Hematopoietic multipotent progenitor cell treated with erythropoietin and hydrocortisone succinate and interleukin-3 and kit ligand, for 6 days (in vitro differentiated cells): ENCODE measurements at places on chromosomes 2 and 18.

GRCh38 chr2:233342301-233342700, 12.0 kb upstream of the DGKD start:
- DNase-seq = no peak

GRCh38 chr18:48943736-48944527, 6.8 kb downstream of the SMAD7 start:
- DNase-seq = no peak

DNA sequence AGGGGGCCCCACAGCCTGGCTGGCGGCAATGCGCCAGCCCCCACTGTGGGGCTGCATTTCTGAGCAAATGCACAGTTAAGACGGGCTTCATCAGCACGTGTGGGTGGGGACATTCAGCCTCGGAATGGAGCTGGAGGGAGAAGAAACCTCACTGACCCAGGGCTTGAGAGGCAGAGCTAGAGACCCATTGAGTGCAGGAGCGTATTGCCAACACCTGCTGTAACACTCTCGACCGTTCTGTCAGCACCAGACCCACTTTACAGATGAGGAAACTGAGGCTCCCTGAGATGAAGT, 200.9 kb upstream of the RAB6C start:
- no peak for DNase-seq

DNA sequence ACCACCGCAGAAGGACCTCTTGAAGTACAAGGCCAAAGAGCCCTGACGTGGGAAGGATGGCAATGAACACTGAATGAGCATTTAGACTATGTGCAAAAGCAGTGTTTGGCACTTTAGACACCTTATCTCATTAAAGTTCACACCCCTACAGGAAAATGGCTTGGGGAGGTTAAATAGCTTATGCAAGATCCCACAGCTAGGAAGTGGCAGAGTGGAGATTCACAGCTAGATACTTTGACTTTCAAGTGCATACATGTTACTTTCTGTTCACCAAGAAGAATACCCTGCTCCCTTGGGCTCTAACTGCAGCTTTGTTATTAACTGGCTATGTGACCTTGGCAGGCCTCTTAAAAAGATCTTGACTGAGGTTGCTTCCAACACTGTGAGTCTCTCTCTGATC, 58.2 kb downstream of the ICOS start:
- DNase-seq = peak; percentile 12

DNA sequence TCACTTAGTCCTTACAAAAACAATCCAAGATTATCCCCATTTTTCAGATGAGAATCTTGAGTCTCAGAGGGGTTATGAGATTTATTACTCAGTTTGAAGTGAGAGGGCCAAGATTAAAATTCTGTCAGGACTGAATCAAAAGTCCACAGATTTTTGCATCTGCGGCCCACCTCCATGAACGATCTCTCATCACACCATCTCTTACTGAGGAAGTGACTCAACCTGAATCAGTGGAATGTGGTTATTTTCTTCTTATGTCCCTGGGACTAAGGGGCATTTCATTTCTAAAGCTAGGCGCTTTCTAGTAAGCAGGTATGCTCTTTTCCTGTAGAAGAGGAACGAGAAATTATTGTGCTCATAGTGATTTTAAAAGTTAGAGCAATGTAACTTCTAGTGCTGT, 360.3 kb upstream of the SPHKAP start:
- DNase-seq = no peak

GRCh38 chr2:200593905-200594304, 8.1 kb downstream of the AOX1 start:
- DNase-seq = no peak

DNA sequence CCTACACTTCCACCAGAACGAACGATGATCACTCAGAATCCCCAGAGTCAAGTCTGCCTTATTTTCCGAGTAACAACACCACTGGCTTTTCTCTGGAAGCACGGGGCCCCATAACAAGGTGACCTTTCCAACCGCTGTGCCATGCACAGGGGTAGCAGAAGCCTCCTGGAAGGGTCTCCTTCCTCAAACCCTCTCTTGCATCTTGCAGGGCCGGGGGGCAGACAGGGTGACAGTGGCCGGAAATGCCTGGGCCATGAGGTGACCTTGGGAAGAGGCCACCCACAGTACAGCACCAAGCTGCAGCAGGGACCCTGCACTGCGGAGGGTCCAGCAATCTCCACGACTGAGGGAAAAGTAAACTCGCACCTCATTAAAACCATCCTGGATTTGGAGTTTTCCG, 108.5 kb downstream of the PXDN start:
- DNase-seq = no peak

- no peak for DNase-seq
These were observed 107.5 kb downstream of the LIPG start for GRCh38 chr18:49669403-49669802.

- no peak for DNase-seq
These were observed 17.1 kb upstream of the ZNF532 start for GRCh38 chr18:58847383-58848071.

DNA sequence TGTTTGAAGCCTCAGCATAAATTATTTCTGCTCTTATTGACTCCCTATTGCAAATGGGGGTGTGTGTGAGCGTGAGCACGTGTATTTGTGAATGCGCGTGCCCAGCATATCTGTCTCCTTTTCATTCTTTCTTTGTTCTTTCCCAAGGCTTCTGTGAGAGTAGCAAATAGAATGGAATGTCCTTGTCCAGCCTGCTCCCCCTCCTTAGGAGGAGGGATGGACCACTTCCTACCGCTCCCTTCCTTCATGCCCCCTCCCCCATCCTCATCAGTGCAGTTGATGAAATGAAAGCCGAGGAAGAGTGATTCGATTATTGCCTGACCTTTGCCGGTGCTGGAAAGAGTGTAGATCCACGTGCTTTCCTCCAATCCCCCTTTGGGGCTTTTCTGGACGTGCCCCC, 102.0 kb downstream of the CPO start:
- no peak for DNase-seq

DNA sequence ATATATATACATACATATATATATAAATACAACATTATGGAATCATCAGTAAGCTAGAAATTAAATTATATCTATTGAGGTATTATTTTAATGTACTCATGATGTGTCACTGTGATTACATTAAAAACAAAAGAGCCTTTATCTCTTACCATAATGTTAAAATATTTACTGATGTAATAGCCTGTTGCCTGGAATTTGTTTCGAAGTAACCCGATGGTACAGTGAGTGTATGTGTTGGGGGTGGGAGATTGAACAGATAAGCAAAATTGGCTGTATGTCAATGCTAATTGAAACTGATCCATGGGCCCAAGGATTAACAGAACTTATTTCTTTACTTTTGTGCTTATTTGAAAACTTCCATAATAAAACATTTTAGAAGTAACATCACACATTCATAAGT, 1473.2 kb downstream of the LRP1B start:
- DNase-seq = no peak

DNA sequence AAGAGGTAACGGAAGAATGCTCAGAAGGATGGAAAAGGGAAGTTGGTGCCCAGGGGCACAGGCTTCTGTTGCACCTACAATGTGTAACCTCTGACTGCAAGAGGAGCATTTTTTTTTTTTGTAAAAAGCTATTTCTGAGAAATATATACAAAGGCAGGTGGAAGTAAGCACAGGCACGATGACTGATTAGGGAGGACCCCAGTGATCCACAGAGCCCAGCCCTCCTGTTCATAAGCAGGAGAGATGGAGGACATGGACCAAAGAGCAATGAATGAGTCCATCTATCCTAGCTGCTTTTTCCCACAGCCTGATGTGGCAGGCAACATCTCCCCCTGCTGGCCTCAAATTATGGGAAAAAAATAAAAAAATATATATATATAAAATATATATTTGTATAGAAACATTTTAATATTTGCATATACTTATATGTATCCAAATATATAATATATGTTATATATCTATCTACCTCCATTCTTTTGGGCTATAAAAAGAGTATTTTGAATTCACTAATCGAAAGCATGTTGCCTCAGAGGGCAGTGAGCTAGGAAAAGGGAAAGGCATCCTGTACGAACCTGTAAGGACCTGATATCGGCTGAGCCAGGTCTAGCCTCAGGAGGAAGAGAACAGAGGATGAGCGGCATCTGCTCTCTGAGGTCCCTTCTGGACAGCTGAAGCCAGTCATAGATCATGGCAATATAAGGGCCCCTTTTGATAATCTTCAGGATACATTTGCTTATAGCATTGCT, 166.0 kb upstream of the STK17B start:
- DNase-seq = peak; percentile 74

DNA sequence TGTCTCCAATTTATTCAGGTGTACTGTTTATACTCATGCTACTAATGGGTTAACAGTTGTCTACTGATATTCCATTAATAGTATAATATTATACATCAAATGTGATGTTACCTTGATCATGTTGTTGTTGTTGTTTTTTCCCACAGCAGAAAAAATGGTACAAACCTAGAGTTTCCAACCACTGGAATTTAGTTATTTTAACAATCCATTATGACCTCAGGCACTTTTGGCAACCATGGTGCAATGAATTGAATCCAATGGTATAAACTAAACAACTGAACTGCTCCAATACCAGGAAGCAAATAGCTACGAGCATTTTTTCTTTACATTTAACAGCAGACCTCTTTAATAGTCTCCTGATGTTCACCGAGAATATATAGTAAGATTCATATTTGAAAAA, 31.0 kb upstream of the C2orf66 start:
- no peak for DNase-seq

DNA sequence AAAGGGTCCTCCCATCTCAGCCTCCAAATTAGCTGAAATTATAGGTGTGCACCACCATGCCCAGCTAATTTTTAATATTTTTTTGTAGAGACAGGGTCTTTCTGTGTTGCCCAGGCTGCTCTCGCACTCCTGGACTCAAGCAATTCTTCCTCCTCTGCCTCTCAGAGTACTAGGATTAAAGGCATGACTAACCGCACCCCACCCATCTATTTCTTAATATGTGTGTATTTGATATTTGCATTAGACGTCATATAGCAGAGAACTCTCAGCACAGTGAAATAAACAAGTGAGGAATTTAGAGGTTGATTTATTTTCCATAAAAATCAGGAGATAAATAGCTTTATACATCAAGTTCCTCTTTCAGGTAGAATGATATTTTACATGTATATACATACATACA, 213.5 kb downstream of the FSIP2 start:
- no peak for DNase-seq

- DNase-seq = no peak
These were observed 355.3 kb upstream of the NRXN1 start for GRCh38 chr2:51387235-51387634.

- no peak for DNase-seq
These were observed 151.2 kb downstream of the ANTXR1 start for GRCh38 chr2:69164061-69164778.

DNA sequence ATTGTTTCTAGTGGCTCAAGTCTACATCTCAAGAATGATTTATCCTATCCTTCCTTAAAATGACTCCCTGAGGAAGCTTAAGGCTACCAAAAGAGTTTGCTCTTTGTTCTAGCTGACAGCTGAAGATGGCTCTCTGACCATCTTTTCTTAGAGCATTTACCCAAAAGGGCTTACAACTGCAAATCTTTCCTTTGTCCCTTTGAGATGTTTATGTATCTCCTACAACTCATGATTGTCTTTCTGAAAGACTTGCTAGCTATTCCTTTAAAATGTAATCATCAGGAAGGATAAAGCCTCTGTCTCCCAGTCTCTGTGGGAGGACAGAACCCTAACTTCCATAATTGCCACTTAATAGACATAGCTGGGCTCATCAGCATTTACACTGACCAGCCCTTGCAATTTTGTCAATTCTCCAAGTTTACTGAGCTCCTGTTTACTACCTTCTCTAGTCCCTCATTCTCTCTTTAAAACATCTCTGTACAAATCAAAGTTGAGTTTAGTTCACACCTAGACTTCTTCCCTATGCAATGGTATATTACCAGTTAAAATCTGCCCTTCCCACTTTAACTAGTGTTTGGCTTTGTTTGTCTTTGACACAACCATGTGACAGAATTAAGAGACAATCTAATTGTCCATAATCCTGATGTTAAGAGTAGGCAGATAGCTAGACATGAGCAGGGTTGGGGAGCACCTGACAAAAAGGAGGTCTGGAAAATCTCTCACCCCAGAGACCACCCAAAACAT, 188.2 kb downstream of the PTH2R start:
- DNase-seq = no peak

DNA sequence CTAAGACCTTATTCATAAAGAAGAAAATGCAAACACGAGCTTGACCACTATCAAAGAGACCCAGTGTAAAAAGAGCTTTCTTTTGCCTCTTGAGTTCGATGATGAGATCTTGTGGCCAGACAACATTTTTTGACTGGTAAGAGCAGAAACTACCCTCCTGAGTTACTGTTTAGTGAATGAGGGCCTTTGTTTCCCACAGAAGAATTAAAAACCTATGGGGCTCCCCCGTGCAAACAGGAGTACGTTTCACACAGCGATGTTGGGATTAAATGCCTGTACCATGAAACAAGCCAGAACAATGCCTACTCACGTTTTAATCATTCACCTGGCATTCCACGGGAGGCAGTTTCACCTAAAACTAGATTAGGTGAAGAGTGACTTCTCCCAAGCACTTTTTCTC, 36.0 kb downstream of the MYCN start:
- no peak for DNase-seq

DNA sequence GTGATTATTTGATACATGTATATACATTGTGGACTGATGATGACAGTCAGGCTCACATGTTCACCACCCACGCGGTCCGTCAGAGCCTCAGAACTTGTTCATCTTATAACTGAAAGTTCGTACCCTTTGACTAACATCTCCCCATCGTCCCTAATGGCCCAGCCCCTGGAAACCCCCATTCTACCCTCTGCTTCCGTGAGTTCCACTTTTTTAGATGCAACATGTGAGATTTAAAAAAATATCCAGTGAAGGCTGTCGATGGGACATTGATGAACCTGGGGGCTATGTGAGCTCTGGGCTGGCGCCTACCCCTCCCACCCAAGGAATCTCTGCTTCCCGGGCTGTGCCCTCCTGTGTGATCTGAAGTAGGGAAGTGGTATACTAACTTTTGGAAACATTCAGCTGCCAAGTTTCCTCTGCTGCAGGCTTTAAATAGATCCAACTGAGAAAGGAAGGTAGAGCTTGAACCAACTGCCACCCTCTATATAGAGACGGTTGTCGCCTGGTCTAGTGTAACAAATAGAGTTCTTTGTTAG, 163.8 kb downstream of the FAM210A start:
- no peak for DNase-seq

GRCh38 chr2:54522624-54523281, 66.6 kb downstream of the SPTBN1 start:
- DNase-seq = peak; percentile 85

- DNase-seq = no peak
These were observed 521.6 kb downstream of the RNF144A start for GRCh38 chr2:7438855-7439254.

DNA sequence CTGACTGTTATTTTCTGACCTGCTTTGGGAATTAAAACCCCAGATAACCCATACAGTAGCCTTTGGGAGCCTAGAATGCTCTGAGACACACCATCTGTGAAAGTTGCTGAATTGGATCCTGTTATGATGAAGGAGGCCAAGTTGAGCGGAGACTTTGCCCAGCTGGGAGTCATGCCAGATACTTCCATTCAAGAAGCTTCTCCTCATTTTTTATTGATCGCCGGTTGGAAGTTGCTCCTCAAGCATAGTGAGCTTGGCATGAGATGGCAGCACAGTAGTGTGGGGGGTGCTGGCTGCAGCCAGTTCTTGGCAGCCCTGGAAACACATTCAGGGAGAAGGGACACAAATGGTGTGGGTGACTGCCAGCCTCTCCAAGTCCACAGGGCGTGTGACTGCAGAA, 270.7 kb upstream of the NRP2 start:
- no peak for DNase-seq

GRCh38 chr2:38620282-38620977, 17.7 kb upstream of the HNRNPLL start:
- no peak for DNase-seq
